ENCODE measurements at places on chromosomes 7 and 10. TPM values are rescaled to one million over a fixed set of nuclear protein-coding genes. Genes with fewer than 3 reads are reported as not detected.

The OPALIN gene
- not detected for total RNA-seq

The ASB10 gene
- not detected for total RNA-seq

The C10orf53 gene
- not detected for total RNA-seq

The LBX1 gene
- total RNA-seq, result not detected

The ACTL6B gene
- total RNA-seq, result not detected

The DKK1 gene
- 11.9 TPM for total RNA-seq

The ANKRD1 gene
- 0.36 TPM for total RNA-seq

The MBL2 gene
- not detected for total RNA-seq

The MRC1 gene
- not detected for total RNA-seq

The IQUB gene
- 0.65 TPM for total RNA-seq

The CALHM1 gene
- total RNA-seq, result not detected

The MARCHF5 gene
- 10.3 TPM for total RNA-seq

The IGFBP3 gene
- total RNA-seq, result 38.9 TPM

The PLAU gene
- total RNA-seq, result 123 TPM

The MYO3A gene
- not detected for total RNA-seq

The RABGEF1 gene
- total RNA-seq, result 83.4 TPM

The PAX2 gene
- total RNA-seq, result not detected

The PON1 gene
- total RNA-seq, result not detected

The PPA1 gene
- total RNA-seq, result 158 TPM

The PMPCB gene
- 51.6 TPM for total RNA-seq

The DCLRE1A gene
- total RNA-seq, result 3.9 TPM

The PLAC9 gene
- 17.2 TPM for total RNA-seq

The TMEM178B gene
- total RNA-seq, result under 0.01 TPM

The CLRN3 gene
- total RNA-seq, result not detected

The MOGAT3 gene
- not detected for total RNA-seq

The VWDE gene
- total RNA-seq, result not detected

All from hair follicle dermal papilla cell (primary cell).